ENCODE measurements at places on chromosomes 4 and X. TPM values are rescaled to one million over a fixed set of nuclear protein-coding genes. Genes with fewer than 3 reads are reported as not detected.

The SPANXA1 gene
- not detected for total RNA-seq

The GAGE1 gene
- not detected for total RNA-seq

The TCEANC gene
- total RNA-seq = 8.3 TPM

The POU3F4 gene
- total RNA-seq = not detected

The HOPX gene
- total RNA-seq = 5.6 TPM

The HELT gene
- total RNA-seq = not detected
